ENCODE measurements at places on chromosomes 12 and 14.

DNA sequence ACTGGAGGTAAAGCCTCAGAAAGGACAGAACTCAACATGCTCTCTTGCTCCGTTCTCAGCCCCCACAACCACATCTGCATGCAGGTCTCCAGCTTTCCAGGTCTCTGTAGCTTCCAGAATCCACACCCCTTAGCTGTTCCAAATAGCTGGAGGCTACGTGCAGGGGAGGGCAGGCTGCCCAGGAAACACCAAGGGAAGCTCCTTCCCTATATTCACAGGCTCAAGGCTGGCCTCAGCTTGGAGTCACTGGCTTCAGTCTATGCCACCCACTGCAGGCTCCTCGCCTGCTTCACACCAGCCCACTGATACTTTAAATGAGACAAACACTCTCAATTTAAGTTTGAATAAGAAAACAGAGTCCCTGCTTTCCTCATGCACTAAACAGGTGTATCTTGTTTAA, 73.3 kb downstream of the ASCL4 start:
- no peak for DNase-seq

DNA sequence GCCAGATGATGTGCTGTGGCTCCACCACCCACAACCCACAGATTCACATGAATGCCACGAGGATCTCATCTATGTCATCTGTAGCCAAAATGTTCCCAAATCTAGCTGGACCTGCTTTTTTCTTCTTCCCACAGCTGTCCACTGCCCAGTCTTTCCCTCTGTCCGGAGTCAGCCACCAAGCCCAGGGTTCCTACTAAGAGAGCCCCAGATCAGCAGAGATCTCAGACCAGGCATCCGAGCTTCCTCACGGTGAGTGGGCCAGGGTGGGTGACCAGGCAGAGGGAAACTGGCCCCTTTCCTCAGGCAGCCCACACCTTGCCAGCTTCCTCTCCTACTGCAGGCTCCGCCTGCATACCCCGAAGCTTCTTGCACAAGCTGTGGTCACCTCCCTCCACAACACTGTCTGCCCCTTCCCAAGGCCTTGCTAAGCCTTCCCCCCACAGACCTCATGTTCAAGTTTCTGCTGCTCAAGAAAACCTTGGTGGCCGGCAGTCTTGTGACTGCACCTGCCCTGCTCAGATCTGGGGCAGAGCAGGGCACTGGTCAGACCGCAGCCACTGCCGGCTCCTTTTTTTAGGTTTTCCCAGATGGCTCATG, 81.4 kb downstream of the ACTN1 start:
- peak; percentile 25 for DNase-seq

DNA sequence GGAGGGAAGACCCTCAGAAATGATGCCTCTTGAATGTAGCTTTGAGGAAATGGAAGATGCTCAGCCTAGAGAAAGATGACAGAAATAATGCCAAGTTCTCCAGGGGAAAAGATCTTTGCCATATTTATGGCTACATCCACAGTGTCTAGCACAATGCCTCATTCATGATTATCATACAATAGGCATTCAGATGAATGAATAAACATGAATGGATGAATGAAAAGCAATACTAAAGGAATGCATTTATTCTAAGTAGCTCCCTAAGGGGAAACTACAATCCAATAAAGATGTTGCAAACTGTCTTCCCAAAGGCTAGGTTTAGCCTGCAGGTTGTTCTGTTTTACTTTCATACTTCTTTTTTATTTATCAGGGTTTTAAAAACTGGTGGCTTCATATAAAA, 12.0 kb downstream of the TMTC1 start:
- no peak for DNase-seq

- DNase-seq = no peak
These were observed 15.0 kb downstream of the WNT5B start for GRCh38 chr12:1643905-1644533.

GRCh38 chr12:105588106-105588505, 257.6 kb downstream of the C12orf75 start:
- DNase-seq = no peak

DNA sequence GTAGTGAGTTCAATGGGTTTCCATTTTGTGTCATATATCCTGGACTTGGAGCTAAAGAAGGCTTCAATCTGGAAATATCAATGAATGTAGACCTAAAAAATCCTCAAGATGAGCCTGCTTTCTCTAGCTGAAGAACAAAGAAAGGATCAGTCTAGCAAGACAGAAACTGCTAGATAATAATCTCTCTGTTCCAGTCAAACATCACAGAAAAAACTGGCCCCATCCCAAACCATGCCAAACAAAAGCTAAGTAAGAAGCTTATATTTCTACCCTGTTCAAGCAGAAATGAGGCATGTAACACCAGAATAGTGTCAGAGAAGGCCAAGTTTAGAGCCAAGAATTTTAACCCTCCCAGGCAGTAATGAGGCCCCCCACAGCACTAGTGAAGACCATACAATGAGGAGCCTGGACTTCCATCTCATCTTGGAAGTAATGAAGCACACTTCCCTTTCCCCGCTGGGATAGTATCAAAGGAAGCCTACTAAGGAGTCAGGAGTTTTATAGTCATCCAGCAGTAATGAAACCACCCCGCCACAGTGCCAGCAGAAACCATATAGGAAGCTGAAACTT, 95.8 kb downstream of the NELL2 start:
- no peak for DNase-seq

DNA sequence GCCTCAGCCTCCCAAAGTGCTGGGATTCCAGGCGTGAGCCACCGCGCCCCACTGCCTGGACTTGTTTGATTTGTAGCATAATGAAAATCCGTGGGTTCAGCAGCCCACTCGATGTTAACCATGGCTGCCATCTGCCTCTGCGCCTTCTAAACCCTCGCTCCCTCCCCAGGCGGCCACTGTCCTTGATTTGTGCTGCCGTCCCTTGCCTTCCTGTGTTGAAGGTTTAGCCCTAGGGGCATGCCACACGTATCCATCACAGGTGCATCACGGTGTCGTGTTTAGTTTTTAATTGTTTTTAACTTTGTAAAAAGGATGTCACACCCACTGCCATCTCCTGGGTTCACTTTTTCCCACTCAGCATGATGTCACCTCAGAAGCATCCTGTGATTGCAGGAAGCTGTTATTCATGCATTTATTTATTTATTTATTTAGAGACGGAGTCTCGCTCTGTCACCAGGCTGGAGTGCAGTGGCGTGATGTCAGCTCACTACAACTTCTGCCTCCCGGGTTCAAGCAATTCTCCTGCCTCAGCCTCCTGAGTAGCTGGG, 24.5 kb upstream of the ULK1 start:
- DNase-seq = peak; percentile 21

DNA sequence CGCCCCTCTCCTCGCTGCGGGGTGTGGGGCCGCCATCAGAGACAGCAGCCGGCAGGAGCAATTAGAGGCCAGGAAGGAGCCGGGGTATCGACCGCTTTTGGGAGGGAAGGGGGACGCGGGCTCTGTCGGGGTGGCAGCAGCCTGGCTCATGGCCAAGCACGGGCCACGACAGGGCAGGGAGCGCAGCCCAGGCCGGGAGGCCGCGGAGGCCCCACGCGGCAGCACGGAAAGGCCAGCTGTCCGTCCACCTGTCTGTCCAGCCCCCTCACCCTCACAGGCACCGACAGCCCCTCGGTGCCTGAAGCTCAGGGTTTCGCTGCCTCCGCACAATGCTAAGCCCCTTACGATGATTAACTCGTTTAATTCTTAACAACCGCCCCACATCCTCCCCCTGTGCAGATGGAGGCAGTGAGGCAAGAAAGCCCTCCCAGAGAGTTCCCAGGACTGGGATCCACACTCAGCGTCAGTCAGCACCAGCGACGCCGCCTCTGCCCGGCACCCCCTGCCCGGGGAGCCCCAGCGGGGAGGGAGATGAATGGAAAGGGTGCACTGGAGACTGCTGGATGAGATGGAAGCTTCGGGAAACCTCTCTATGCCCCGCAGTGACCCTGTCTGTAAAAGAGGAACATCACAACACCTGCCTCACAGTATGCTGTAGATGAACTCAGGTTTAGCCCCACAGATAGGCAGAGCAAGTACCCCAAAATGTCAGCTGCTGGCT, 23.7 kb downstream of the NCOR2 start:
- no peak for DNase-seq

DNA sequence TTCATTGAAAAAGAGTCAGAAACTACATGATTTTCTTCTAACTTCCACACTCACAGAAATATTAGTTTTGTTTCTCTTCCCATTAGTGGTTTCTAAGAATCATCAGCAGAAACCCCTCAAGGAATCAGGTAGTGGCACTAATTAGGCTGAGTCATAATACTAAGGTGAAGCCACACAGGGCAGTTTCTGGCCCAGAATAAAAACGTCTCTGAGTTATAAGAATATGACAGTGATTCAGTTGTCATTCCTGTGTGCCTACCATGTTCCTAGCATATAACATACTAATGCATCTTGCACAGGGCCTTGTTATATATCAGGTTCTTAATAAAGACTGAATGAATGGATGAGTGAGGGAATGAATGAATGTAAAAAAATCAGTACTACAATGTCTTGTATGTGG, 206.0 kb upstream of the PLEKHG7 start:
- DNase-seq = no peak

DNA sequence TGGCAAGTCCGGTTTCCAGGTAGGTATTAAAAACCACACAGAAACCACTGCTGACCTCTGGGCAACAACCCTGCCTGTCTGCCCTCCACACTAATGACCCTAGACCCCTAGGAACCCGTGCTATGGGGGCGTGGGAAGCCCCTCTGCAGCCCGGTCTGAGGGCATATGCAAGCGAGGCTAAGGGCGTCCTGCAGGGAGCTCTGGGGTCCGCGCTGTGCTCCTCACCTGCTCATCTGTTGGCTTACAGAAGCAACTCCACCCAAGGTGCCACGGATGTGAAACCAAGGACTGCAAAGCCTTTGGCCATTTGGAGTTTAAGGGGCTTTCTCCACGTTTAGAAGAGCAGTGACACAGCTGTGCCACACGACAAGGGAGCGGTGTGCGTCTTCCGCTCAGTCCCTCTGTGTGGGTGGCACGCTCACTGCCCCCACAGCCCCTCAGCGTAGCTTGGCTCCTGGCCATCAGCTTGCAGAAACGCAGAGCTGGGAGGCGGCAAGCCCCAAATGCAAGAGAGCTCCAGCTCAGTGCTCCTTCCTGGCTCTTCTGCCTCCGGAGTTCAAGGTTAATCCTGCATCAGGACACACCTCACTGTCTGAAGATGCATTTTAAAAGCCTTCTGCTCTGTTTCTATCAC, 18.4 kb downstream of the AMN start:
- no peak for DNase-seq

DNA sequence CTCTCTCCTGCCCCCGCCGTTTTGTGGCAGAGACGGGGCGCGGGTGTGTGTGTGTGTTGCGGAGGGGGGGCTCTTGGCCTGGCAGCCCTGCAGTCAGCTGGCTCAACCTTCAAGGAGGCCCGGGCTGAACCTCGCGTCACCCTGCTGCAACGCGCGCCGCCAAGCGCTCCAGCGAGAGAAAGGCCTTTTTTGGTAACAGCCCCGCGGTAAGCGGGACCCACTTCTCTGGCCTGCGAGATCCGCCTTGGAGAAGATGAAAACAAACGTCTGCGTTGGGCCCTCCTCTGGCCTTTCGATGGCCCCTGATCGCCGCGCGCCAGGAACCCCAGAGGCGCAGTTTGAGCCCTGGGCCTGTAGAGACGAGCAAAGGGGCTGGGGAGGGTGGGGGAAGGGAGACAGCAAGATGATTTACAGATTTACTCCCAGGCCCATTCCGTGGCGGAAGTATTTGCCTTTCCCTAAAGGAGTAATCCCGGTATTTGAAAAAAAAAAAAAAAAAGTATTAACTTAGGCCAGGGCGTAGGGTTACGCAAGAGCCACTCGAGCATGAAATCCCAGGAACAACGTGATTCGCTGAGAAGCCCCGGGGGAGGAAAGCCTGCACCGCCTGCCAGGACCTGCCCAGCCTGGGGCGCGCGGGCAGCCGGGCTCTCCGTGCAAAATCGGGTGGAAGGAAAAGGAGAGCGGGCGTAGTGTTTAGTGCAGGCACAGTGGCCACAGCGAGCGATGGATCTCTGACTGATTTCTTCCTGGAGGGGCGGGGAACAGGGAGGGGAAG, 4.5 kb upstream of the IRF2BPL start:
- DNase-seq = peak; percentile 82

- no peak for DNase-seq
These were observed 142.3 kb downstream of the CACNA1C start for GRCh38 chr12:2195085-2195484.

GRCh38 chr14:74403619-74404417, 22.2 kb downstream of the SYNDIG1L start:
- no peak for DNase-seq

DNA sequence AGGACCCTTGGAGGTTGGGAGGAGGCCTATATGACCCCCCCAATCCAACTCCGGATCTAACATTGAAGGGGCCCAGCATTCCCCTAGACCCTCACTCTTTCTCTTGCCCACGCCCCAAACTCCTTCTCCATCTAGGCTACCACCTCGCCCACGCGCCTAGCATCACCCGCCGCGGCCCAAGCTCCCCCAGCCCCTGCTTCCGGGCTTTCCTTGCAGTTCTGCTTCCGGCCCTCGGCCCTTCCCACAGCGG, 445 bp downstream of the CERS5 start:
- DNase-seq = peak; percentile 52

GRCh38 chr12:116346222-116346621, 68.7 kb upstream of the MED13L start:
- DNase-seq = no peak

DNA sequence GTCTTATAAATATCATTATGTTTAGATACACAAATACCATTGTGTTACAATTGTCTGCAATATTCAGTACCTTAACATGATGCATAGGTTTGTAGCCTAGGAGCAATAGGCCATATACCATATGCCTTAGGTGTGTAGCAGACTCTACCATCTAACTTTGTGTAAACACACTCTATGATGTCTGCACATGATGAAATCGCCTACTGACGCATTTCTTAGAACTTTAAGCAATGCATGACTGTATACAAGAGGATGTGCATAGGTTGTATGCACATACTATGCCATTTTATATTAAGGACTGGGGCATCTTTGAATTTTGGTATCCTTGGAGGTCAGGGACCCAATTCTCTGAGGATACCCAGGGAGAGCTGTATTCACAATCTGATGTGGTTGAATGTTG, 10.1 kb upstream of the BTG1 start:
- no peak for DNase-seq

- no peak for DNase-seq
These were observed 3.5 kb downstream of the TTC6 start for GRCh38 chr14:37598747-37599506.

GRCh38 chr12:45658020-45658419, 71.5 kb upstream of the ARID2 start:
- DNase-seq = peak; percentile 13

All from inflammatory macrophage treated with lipopolysaccharide for 1 hour (primary cell).